ENCODE measurements at places on chromosomes 5 and 9.

- no peak for DNase-seq
Measured at GRCh38 chr5:97907646-97908400, 724.8 kb upstream of the RIOK2 start.

DNA sequence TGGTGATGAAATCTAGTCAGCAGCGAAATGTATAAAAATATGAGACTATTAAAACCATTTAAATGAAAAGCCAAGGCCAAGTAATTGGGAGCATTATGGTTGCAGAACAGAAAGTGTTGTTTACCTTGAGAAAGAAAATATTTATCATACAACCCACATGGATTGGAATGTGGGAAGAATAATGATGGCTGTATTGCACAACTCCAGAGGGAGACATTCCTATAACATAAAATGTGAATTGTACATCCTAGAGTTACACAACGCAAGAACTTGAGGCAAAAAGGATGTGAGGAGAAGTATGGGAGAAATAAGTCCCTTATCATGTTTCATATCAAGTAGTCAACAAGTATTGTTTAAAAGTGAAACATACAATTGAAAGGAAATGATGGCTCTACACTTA, 1014.0 kb upstream of the SEMA6A start:
- no peak for DNase-seq

- peak; percentile 69 for DNase-seq
Measured at GRCh38 chr5:176536132-176536901, 885 bp downstream of the RNF44 start.

GRCh38 chr9:77605449-77606220, 42.5 kb downstream of the GNA14 start:
- DNase-seq = no peak

GRCh38 chr5:169943026-169943425, 37.3 kb downstream of the INSYN2B start:
- peak; percentile 55 for DNase-seq

GRCh38 chr5:105931881-105932421, 1738.8 kb downstream of the EFNA5 start:
- DNase-seq = peak; percentile 36

GRCh38 chr5:66129144-66129543, 15.0 kb upstream of the SREK1 start:
- DNase-seq = no peak

- DNase-seq = no peak
Measured at GRCh38 chr5:126641387-126641786, 40.6 kb downstream of the PHAX start.

GRCh38 chr5:81314581-81314980, 13.2 kb downstream of the ZCCHC9 start:
- DNase-seq = peak; percentile 11

DNA sequence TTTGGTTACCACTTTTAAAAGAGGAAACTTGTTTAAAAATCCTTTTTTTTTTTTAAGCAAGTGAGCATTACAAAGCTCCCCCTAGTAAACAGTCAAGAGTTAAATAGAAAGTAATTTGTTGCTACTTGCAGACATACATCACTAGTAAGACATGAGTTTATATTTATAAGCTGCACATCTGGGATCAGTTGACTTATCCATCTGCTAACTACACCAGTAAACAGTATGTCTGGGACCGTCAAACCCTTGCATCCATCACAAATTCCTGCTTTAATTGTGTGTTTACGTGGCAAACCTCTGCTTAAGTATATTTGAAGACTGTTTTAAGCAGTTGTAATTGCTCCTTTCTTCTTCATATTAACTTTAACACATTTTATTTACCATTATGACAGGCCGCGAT, 146.8 kb downstream of the EBF1 start:
- DNase-seq = peak; percentile 70

- DNase-seq = no peak
Measured at GRCh38 chr5:142175461-142176142, 67.0 kb downstream of the NDFIP1 start.

- no peak for DNase-seq
Measured at GRCh38 chr5:141101059-141101458, 786 bp downstream of the PCDHB3 start.

DNA sequence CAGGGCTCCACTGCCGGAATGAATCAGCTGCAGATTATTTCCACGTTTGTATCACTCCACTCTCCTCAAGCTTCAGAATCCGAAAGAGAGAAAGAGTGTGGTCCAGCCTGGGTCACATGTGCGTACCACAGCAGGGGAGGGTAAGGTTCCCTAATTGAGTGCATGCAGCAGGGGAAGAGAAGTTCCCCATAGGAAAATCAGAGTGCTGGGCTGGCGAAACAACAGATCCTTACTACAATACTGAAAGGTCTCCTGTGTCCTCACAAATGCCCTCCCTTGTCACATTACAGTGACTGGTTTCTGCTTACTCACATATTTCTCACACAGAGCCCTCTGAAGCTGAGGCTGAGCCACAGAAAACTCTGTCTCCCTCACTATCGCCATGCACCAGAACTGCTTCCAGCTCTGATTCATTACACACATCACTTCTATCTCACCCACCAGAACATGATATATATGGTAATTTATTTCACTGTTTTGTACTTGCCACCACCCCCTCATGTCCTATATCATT, 532.2 kb upstream of the TUSC1 start:
- DNase-seq = peak; percentile 45

DNA sequence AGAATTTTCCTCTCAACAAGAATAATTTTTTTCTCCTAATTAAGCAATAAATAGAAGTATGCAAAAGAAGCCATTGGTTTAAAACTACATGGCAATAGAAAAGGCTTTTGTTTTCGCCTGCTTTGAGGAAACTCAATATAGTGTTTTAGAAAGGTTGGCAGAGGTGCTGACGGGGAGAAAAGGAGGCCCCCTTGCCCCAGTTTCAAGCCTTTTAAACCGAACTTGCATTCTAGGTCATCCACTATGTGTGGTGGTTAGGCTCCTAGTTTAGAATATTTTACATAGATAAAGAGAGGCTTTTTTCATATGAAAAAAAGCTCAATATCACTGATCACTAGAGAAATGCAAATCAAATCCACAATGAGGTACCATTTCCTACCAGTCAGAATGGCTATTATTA, 33.5 kb upstream of the CEMIP2 start:
- DNase-seq = no peak

DNA sequence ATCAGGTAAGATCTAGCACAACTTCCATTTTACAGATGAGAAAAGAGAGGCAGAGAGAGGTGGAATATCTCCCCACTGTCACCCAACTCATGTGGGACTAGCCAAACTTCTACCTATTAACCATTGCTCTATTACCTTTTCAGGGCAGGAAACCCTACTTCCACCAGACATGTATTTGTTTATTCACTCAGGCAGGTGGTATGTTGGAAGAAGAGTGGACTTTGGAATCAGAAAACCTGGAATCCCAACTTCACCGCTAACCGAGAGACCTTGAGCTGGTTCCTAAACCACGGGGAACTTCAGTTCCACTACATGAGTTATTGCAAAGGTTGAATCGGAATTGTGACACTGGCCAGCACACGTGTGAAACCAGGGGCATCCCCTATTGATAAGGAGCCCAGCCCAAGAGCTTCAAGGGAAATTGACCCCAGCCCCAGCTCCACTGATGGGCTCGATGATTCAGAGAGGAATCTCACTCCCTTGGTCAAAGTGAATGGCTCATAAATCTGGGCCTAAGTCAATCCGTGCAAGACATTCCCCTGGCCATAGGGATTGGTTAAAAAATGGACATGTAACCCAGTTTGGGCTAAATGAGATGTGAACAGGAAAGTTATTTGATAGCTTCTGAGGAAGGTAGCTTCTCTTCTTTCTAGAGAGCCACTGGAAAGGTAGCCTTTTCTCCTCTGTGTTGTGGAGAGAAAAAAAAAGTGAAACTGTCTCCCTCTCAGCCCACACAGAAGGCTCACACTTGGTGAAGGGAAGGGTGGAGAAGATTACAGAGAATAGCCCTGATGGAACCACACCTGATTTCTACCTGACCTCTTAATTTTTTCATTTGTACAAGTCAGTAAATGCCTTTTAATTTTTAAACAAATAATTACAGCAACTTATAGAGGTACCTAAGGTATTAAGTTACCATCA, 5.5 kb upstream of the GLIS3 start:
- no peak for DNase-seq

- DNase-seq = no peak
Measured at GRCh38 chr5:28390341-28390740, 1352.0 kb upstream of the CDH9 start.

DNA sequence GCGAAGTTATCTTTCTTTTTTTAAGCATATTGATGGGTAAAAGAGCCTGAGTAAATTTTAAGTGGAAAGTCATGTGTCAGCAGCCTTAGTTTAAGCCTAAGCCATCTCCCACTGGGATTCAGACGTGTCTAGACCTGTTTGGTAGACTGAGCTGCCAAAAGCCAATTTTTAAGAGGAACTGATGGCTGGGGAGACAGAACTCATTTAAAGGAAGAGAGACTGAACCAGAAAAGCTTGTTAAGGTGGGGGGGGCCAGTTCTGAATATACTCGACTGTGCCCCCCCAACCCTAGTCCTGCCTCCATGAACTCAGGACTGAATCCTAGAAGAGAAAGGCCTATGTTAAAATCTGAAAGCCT, 58.3 kb upstream of the PLPP1 start:
- DNase-seq = no peak

- no peak for DNase-seq
Measured at GRCh38 chr9:91308191-91308590, 53.5 kb downstream of the AUH start.

DNA sequence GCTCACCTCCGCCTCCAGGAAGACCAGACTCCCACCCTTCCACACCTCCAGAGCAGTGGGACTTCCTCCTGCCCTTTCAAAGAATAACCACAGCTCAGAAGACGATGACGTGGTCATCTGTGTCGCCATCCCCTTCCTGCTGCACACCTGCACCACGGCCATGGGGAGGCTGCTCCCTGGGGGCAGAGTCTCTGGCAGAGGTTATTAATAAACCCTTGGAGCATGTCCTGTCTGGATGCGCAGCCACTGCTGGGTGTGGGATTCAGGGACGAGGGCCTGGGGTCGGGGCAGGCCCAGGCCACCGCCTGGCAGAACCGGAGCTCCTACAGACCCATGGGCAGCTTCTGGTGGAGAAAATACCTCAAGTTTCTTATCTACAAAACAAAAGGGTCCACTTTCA, 5.0 kb downstream of the PAEP start:
- DNase-seq = no peak

- peak; percentile 78 for DNase-seq
Measured at GRCh38 chr5:8857051-8857450, 688.8 kb downstream of the SEMA5A start.

DNA sequence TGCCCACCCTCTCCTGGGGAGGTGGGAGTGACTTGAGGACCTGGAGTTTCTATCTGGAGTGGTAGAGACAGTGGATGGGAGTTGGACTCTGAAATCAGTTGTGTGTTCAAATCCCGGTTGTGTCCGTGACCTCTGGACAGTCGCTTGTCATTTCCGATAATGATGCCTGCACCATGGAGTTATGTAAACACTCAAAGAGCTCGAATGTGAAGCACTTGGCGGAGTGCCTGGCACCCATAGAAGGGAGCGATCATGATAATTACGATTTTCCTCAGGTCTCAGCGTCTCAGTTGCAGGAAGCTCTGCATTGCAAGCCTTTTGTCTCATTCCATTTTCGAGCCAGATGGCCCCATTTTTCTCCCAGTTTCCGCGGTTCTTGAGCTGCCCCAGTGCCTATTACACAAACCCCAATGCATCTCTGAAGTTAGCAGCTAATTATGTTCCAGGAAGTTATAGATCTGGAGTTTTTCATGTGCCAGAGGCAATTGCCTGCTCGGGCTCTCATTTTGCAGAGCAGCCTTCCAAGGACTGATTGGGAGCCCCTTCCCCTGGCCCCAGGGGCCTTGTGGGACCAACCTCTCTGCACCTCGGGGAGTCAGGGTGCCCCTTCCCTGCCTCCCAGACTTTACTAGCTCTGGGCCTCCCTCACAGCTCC, 175.5 kb upstream of the MVB12B start:
- DNase-seq = no peak

DNA sequence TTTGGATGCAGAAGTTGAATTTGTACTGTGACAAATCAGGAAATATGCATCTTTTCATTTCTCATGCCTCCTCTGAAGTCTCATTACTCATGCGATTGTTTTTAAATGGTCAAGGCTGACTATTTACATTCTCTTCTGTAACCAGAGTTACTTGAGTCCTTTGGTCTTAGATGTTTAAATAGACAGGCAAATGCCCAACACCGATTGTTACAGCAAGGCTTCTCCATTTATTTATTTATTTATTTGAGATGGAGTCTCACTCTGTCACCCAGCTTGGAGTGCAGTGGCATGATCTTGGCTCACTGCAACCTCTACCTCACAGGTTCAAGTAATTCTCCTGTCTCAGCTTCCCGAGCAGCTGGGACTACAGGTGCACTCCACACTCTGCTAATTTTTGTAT, 72.7 kb upstream of the SLC28A3 start:
- DNase-seq = no peak

- DNase-seq = no peak
Measured at GRCh38 chr9:135070198-135070951, 17.1 kb upstream of the OLFM1 start.

- no peak for DNase-seq
Measured at GRCh38 chr5:133322743-133323142, 270.9 kb downstream of the HSPA4 start.

DNA sequence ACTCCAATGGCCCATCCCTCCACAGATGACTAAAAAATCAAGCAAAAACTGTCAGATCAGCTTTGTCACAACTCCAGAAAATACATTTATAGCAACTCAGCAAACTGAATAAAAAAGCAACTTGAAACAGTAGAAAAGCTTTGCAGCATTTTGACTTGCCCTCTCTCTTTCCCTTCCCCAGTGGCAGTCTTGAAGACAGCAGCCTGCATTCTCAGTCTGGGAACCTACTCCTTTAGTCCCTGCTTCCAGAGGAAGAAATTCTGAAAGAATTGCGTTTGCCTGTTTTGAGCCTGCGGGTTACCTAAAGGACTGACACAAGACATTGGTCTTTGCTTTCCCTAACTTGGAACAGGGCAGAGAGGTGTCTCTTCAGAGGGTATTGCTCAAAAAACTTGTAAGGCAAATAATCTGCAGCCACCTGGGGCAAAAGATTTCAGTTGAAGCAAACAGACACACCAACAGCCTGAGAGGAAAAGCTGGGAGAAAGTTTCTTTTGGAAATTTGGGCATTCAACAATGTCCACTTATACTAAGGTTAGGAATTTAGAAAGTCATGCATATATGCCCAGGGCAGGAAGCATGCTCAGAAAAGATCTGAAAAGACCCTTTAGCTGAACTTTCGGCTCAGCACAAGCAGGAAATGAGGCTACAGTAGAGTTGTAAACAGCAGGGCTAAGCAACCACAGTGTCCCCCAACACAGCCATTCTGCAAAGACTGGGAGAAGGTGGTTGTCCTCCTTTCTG, 15.2 kb upstream of the SLC35D2 start:
- no peak for DNase-seq

- no peak for DNase-seq
Measured at GRCh38 chr5:1787472-1788047, 12.1 kb downstream of the MRPL36 start.

GRCh38 chr5:150328515-150328914, 25.8 kb upstream of the ARSI start:
- DNase-seq = no peak

DNA sequence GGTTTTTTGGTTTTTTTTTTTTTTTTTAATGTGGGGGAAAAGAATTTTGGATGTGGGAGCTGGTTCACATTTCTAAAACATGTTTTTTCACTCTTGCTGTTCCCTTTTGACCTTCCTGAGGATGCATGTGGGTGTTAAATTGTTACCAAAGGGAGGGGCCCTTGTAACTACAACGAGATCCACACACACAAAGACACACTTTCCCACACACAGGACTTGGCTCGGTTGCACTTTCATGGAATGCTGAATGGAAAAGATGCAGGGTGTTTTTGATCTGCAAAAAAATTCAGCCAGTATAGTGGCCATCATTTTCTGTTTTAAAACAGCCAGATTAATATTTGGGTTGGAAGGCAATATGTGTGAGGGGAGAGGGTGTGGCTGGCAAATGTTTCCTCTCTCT, 576.9 kb downstream of the EBF1 start:
- peak; percentile 81 for DNase-seq
